CD4-positive, alpha-beta T cell treated with Interleukin-21 for 1 hour (primary cell): ENCODE measurements at places on chromosomes 13 and 19.

GRCh38 chr13:103243495-103243894 is 177.3 kb upstream of the SLC10A2 start:
- no peak for DNase-seq

- DNase-seq = no peak
Measured at GRCh38 chr13:83878691-83879430, 3.4 kb downstream of the SLITRK1 start.

DNA sequence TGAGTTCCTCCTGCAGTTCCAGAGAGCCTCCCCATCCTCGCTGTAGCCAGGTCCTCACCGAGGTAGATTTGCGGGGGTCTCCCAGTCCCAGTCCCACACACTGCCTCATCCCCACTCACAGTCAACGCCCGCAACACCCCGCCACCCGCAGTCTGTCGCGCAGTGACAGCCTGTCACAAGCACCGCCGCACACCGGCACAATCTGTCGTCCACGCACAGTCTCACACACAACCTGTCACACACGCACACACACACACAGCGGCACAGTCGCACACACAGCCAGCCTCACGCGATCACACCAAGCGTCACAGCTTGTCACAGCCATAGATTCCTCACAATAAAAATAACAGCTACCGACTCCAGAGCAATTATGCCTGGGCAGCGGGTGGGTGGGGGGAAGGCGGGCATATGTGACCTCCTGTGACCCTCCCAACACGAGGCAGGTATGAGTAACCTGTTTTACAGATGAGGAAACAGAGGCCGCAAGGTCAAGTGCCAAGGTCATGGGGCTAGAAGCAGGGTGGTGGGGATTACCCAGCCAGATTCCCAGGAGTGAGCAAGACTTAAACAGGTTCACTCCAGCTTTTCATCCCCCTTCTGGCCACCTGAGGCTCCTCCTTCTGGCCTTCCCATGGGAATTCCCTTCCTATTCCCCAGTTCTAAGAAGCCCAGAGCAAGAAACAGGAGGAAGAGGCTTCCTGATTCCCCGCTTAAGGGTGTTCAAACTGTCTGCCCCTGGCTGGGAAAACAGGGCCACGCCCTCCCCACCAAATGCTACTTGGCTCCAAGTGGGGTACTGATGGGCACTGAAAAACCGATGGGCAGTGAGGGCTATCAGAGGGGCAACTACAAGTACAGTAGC is 13.9 kb downstream of the NFIX start:
- no peak for DNase-seq

GRCh38 chr13:76329866-76330580 is 556.2 kb downstream of the KCTD12 start:
- DNase-seq = no peak

DNA sequence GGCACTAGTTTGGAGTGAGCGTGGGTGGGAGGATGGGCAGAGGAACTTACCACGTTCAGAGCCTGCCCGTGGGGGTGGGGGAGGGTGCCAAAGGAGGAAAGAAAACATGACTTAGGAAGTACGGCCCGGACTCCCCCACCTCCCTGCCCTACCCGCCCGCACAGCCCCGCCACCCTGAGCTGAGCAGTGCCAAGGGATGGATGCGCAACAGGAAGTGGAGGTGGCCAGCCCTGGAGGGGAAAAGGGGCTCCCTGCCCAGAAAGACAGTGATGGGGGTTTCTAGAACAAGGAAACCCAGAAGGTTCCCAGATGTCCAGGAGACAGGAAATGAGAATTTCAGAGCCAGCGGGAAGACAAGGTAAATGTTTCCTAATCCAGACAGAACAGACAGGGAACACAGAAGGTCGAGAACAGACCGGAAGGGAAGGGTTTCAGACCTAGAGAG is 6.3 kb downstream of the TEAD2 start:
- DNase-seq = no peak

DNA sequence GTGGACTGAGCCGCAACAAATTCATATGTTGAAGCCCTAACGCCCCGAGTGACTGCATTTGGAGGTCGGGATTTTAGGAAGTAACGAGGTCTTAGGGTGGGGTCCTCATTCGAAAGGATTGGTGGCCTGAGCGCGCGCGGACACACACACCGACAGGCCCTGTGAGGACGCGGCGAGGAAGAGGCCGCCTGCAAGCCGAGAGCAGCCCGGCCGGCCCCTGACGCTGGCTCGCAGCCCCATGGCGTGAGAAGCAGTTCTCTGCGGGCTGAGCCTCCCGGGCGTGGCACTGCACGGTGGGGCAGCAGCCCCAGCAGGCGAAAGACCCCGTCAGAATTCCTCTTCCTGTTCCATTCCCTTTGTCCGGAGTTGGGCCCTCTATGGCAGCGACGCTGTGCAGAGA is 131.2 kb downstream of the CRYL1 start:
- no peak for DNase-seq

DNA sequence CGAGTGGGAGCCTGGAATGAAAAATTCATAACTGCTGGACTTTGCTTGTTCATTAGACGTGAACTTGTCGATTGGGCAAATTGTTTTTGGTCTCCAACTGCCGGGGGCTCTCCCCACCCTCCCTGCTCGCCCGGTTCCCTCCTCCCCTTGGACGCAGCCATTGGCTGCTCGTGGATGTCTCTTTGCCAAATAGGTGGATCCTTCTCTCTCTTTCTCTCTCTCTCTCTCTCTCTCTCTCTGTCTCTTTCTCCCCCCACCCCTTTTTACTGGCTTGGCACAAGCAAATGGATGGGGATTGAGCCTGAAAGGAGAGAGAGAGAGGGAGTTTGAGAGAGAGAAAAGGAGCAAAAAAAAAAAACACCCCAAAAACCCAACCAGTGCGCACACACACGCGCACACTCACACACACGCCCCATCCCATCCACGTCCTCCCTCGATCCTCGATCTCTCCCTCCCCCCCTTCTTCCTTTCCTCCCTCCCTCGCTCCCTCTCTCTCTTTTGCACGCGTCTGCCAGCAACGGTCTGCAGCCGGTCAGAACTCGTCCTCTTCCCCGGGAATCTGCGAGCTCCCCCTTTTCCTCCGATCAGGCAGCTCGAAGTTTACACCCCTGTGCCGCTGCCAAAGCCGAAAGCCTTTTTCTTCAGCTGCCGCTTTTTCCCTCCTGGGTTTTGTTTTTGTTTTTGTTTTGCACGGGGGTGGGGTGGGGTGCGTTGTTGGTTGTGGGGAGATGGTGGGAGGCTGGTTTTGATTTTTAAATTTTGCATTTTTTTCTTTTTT is 27.8 kb downstream of the NFIX start:
- no peak for DNase-seq

GRCh38 chr13:84491952-84492351 is 609.7 kb upstream of the SLITRK1 start:
- DNase-seq = no peak

- no peak for DNase-seq
Measured at GRCh38 chr19:55116859-55117662, at the start of gene PPP1R12C. TSS of gene PPP1R12C (minus strand) at chr19:55117637. CDS start at chr19:55117543, 94 bp downstream.

DNA sequence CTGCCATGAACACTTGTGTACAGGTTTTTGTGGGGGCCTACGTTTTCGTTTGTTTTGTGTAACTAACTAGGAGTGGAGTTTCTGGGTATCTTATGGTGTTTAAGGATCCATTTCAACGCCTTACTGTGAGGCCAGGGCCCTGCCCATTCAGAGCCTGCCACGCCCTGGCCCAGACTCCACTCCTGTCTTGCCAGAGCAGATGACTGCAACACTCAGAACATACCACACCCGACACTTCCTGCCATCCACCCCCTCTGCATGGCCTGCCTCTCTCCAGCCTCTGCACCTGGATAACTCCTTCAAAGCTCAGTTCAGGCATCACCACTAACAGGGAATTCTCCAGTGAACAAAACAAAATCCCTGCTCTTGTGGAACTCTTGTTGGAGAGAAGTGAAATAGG is 43.2 kb downstream of the RGCC start:
- DNase-seq = peak; percentile 26
